Activated T-cell treated with anti-CD3 and anti-CD28 coated beads for 1 hour (primary cell): ENCODE measurements at places on chromosomes 13 and 19.

- no peak for DNase-seq
Measured at GRCh38 chr19:42411581-42412178, 15.5 kb downstream of the LIPE start.

DNA sequence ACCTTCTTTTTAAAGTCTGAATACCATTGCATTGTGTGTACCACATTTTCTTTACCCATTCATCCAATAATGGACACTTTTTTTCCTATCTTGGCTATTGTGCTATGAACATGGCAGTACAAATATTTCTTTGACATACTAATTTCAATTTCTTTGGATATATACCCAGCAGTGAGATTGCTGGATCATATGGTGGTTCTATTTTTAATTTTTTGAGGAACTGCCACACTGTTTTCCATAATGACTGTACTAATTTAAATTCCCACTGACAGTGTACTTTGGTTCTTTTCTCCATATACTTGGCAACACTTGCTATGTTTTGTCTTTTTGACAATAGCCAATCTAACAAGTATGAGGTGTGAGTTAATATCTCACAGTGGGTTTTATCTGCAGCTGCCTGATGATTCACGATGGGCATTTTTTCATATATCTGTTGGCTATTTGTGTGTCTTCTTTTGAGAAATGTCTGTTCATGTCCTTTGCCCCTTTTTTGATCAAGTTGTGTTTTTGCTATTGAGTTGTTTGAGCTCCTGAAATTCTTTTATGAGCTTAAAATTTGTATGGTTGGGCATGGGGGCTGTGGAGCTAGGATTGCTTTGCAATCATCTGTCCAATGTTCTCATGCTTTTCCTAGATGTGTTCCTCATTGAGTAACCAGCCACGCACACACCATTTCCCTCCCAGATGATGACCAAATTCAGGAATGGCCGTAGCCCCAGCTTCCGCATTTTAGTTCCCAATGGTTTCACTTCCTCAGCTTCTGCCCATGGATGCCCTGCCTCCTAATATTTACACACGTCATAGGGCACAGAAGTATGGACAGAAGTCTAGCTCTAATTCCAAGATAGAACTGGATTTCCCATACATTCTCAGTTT lies 380.0 kb upstream of the SGCG start:
- DNase-seq: no peak

- no peak for DNase-seq
Measured at GRCh38 chr19:6864325-6864940, 22.9 kb upstream of the ADGRE1 start.

- DNase-seq: no peak
Measured at GRCh38 chr19:47037766-47038165, 10.7 kb downstream of the TMEM160 start.

DNA sequence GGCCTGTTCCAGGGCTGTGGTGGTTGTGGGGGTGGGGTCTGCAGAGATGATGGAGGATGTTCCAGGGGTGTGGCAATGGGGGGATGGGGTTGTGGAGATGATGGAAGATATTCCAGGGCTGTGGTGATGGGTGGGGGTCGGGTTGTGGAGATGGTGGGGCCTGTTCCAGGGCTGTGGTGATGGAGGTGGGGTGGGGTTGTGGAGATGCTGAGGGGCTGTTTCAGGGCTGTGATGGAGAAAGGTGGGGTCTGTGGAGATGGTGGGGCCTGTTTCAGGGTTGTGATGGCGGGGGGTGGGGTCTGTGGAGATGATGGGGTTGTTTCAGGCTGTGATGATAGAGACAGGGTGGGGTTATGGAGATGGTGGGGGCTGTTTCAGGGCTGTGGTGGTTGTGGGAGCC lies 62.0 kb downstream of the TEX29 start:
- no peak for DNase-seq

GRCh38 chr19:13762635-13763235 lies 1.6 kb upstream of the MRI1 start:
- DNase-seq: no peak

GRCh38 chr13:26820871-26821270 lies 60.3 kb upstream of the GPR12 start:
- DNase-seq: no peak

GRCh38 chr13:25214491-25215252 lies 42.6 kb upstream of the AMER2 start:
- DNase-seq: no peak

DNA sequence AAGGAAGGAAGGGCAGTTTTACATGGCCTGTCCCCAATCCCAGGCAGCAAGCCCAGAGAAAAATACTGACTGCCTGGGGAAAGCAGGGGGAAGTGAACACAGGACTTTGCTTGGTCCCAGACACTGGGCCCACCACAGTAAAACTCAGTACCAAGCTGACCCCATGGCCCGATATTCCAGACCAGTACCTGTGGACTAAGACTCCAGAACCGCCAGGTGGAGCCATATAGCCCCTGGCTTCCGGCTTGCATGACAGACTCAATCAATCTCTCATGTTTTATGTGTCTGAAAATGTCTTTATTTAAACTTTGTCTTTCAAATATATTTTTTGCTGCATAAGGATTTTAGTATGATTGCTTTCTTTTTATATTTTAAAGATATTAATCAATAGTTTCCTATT lies 767.9 kb upstream of the SLITRK6 start:
- no peak for DNase-seq

DNA sequence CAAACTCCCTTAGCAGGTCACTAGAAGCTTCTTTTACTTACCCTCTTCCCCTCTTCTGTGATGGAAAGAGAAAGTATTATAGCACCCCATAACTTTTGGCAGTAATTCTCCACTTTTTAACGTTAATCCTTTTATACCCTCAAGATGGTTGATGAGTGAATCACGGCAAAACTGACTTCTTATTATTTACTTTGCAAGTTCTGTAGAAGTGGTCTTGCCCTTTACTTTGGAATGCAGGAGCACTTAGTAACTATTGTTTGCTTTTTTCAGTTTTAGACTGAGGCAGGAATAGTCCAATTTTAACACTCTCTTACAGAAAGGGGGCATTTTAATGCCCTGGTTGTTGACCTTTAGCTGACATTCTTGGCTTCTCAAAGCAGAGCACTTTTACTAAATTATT lies 260.1 kb downstream of the LMO7 start:
- DNase-seq: no peak

DNA sequence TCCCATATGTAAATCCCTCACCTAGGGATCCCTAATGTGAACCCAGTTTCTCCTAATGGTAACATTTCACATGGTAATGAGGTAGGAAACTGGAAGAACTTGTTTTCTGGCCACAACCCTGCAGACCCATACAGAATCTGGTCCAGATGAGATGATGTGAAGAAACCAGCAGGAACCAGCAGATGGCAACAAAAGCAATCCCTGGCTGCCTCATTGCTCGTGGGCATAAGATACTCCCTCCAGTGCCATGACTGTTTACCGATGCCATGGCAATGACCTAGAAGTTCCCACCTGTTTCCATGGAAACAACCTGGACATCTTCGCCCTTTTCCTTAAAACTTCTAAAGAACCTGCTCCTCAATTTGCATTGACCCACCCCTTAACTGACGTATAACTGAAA lies 1.4 kb upstream of the CD209 start:
- no peak for DNase-seq

DNA sequence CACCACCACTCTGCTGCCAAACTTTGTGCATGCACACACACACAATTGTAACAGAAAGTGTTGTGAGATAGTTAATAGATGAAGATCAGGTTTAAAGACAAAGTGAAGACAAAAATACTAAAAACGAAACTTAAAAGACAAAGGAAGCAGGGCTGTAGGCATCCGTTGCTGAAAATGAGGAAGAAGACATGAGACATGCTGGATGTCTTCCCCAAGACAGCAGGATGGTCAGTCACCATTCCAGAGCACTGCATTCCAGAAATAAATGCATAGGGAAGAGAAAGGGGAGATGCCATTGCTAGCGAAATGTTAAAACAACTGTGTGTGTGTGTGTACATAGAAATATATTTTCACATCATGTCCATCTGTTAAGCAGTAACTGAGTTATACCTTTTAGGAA lies 520.1 kb downstream of the SUCLA2 start:
- no peak for DNase-seq

DNA sequence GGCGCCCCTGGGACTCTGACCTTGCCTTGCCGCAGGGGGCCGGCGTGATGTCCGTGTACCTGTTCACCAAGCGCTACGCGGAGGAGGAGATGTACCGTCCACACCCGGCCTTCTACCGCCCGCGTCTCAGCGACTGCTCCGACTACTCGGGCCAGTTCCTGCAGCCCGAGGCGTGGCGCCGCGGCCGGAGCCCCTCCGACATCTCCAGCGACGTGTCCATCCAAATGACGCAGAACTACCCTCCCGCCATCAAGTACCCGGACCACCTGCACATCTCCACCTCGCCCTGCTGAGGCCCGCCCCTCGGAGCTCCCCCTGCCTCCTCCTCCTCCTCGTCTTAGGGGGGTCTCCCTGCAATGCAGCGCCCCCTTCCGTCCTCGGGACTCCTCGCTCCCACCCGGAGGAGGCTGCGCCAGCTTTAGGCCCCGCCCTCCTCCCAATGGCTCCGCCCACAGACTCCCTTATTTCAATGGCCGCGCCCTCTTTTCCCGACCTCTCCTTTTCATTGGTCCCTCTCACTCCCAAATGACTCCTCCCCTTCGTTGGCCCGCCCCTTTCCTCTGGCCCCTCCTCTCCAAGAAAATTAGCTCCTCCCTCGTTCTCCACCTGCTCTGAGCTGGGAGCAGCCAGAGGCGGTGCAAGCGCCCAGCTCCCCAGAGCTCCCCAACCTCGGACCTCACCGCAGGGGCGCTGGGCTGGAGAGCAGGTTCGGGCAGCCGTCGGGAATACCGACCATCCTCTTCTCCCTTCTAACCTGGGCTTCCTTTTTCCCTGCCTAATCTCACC lies 20.5 kb upstream of the CACNG8 start:
- DNase-seq: no peak

- DNase-seq: no peak
Measured at GRCh38 chr19:13856497-13856896, 20.4 kb upstream of the NANOS3 start.

- no peak for DNase-seq
Measured at GRCh38 chr19:46845959-46846459, 4.6 kb downstream of the AP2S1 start.

DNA sequence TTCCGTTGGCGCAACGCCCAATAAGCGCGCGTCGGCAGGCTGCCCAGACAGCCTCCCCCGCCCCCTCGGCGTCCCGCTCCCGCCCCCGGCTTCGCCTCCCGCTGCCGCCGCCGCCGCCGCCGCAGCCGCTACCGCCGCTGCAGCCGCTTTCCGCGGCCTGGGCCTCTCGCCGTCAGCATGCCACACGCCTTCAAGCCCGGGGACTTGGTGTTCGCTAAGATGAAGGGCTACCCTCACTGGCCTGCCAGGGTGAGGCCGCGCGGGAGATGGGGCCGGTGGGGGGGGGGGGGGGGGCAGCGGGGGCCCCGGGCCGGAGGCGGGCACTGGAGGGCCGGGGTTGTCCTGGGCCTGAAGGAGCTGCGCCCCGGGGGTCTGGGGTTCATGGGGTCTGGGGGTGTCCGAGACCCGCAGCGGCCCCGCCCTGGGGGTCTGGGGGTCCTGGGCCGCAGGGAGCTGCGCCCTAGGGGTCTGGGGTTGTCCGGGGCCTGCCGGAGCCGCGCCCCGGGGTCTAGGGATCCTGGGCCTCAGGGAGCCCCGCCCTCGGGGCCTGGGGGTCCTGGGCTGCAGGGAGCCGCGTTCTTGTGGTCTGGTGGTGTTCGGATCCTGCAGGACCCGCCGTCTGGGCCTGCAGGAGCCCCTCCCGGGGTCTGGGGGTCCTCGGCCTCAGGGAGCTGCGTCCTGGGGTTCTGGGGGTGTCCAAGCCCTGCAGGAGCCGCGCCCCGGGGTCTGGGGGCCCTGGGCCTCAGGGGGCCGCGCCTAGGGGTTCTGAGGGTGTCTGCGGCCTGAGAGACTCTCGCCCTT lies at the start of gene HDGFL2:
TSS of gene HDGFL2 (plus strand) at position 124 of the 801 bp plus-strand sequence. CDS start at position 178, 54 bp downstream.
- no peak for DNase-seq

- no peak for DNase-seq
Measured at GRCh38 chr13:77579959-77580358, 44.5 kb downstream of the SCEL start.

- DNase-seq: no peak
Measured at GRCh38 chr13:24269821-24270220, 39.6 kb upstream of the C1QTNF9 start.

GRCh38 chr13:47190696-47191305 lies 293.9 kb upstream of the HTR2A start:
- no peak for DNase-seq
